ENCODE measurements at places on chromosomes 1 and 21. TPM values are rescaled to one million over a fixed set of nuclear protein-coding genes. Genes with fewer than 3 reads are reported as not detected.
A peak's percentile ranks its signal among the peaks of the same experiment; 100 is the strongest.

- no peak for DNase-seq
Observed at GRCh38 chr1:62128745-62129144, 65.9 kb upstream of the L1TD1 start.

Gene MYCL
- polyA plus RNA-seq: 0.15 TPM

DNA sequence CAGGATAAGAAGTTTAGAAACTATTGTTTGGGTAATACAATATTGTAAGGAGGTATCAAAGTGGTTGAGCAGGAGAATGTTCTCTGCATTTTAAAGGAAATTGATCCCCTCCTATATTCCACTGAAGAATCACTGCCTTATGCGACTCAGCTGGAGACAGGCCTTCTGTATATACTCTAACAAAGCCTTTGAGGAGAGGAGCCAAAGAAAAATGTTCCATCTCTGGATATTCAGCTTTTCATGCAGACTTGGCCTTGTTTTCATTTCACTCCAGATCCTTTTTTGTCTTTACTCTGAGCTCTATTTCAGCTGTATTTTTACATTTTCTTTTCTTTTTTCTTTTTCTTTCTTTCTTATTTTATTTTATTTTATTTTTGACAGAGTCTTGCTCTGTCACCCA, 42.1 kb upstream of the S1PR1 start:
- no peak for DNase-seq

Gene DMBX1
- polyA plus RNA-seq: not detected

Gene BMP8A
- polyA plus RNA-seq: 0.43 TPM

- peak; percentile 27 for DNase-seq
Observed at GRCh38 chr21:42254651-42255601, 36.0 kb downstream of the ABCG1 start.

Gene AMY1B
- polyA plus RNA-seq: not detected
